ENCODE measurements at places on chromosomes 16 and 17.

DNA sequence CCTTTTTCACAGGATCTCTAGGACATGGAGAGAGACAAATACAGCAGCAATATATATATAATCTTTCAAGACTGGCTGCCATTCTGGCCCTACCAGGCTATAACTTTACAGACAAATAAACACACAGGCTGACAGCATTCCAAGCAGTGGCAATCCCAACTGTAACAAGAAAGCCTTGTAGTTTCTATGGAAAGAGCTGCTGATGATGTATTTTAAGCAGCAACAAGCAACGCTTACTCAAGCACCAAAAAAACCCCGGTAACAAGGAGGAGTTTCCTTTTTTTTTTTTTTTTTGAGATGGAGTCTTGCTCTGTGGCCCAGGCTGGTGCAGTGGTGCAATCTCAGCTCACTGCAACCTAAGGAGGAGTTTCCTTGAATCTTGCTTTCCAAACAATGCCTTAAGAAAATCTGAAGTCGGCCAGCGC, 23.2 kb downstream of the LSM12 start:
- peaks cover 5% of the 10 kb centered on the region for H3K36me3 ChIP-seq
- no peak overlapping the region for H3K4me3 ChIP-seq
- H3K27me3 ChIP-seq, result no peaks in the 10 kb centered on the region
- DNase-seq, result no peak
- no peak overlapping the region for H3K27ac ChIP-seq
- H3K4me1 ChIP-seq, result no peaks in the 10 kb centered on the region

GRCh38 chr17:7552621-7553051, 3.8 kb downstream of the TNFSF12 start:
- no peak overlapping the region for H3K4me3 ChIP-seq
- no peak overlapping the region for H3K27ac ChIP-seq
- H3K36me3 ChIP-seq, result no peaks in the 10 kb centered on the region
- no peaks in the 10 kb centered on the region for H3K27me3 ChIP-seq
- no peak for DNase-seq
- peaks cover 3% of the 10 kb centered on the region for H3K4me1 ChIP-seq

- DNase-seq, result no peak
- no peak overlapping the region for H3K27ac ChIP-seq
- no peaks in the 10 kb centered on the region for H3K36me3 ChIP-seq
- H3K4me1 ChIP-seq, result no peaks in the 10 kb centered on the region
These were observed 30.7 kb upstream of the MED9 start for GRCh38 chr17:17445925-17446665.

DNA sequence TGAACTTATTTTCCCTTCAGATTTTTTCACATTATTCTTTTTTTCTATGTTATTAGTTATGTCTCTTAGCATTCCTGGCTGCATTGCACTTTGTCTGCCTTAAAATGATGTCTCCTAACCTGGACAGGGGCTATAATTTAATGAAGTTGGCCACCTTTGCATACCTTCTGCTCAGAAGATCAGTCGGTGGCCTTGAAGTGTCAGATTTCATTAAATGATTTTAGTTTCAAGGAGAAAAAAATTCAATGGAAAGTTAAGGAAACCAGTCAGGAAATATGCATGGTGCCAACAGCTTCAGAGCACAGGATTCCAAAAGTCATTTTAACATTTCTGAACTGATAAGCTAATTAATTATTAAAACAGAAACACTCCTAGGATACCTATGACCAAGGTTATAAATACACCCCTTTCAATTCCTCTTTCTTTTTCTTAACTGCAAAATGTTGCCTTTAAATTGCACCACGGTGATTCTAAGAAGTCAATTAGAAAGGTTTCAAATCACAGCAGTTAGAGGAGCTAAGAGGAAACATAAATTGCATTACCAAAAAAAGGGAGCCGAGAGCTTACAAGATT, 533.4 kb downstream of the KCNJ2 start:
- no peak overlapping the region for H3K4me3 ChIP-seq
- no peaks in the 10 kb centered on the region for H3K4me1 ChIP-seq
- DNase-seq, result no peak
- no peaks in the 10 kb centered on the region for H3K36me3 ChIP-seq
- no peak overlapping the region for H3K27ac ChIP-seq

- H3K27me3 ChIP-seq, result no peaks in the 10 kb centered on the region
- H3K4me1 ChIP-seq, result peaks cover 4% of the 10 kb centered on the region
- DNase-seq, result no peak
- H3K4me3 ChIP-seq, result no peak overlapping the region
- H3K27ac ChIP-seq, result no peak overlapping the region
These were observed 6.9 kb upstream of the ELAC2 start for GRCh38 chr17:13024526-13025257.

All from iPS DF 6.9 (cell line).